ENCODE measurements at places on chromosomes 3 and 15. TPM values are rescaled to one million over a fixed set of nuclear protein-coding genes. Genes with fewer than 3 reads are reported as not detected.

- no peak for DNase-seq
Observed at GRCh38 chr3:105353485-105354161, 13.1 kb upstream of the ALCAM start.

- no peak for DNase-seq
Observed at GRCh38 chr3:58335652-58335947, 2.9 kb downstream of the PXK start.

The PTX3 gene
- total RNA-seq = 0.52 TPM

DNA sequence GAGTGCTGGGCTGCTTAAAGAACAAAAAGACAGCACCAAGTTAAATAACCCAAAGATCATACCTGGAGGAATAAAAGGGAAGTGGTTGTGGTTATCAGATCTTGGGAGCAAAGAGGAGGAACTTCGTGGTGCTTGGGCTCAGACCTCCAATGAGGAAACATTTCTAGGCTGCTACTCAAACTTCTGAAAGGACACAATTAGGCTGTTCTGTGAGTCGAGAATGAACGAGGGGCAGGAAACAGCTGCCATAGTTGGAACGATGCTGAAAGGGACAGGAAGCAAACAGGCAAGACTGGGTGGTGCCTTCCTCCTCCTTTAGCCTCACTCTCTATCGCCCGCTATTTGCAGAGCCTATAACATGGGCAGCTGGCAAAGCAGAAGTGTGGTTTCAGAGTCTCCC is 276.3 kb upstream of the ARRDC4 start:
- DNase-seq = no peak

- no peak for DNase-seq
Observed at GRCh38 chr3:136546720-136547119, 205.5 kb downstream of the STAG1 start.

DNA sequence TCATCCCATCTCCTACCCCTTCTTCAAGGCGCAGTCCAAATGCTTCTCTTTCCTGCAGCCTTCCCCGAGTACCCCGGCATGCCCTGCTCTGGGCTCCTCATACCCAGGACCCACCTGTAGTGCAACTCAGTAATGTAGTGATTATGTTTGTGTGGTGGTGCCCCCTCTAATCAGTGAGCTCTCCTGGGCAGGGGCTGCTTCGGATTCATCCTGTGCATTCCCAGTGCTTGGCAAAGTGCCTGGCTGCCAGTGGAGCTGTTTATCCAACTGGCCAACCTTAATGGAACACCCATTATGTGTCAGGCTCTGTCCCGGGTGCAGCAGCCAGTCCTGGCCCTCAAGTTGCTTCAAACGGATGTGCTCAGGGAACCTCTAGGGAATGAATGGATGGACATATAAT is 174.4 kb upstream of the LINGO1 start:
- no peak for DNase-seq
